ENCODE measurements at places on chromosomes 16 and 17. TPM values are rescaled to one million over a fixed set of nuclear protein-coding genes. Genes with fewer than 3 reads are reported as not detected.

DNA sequence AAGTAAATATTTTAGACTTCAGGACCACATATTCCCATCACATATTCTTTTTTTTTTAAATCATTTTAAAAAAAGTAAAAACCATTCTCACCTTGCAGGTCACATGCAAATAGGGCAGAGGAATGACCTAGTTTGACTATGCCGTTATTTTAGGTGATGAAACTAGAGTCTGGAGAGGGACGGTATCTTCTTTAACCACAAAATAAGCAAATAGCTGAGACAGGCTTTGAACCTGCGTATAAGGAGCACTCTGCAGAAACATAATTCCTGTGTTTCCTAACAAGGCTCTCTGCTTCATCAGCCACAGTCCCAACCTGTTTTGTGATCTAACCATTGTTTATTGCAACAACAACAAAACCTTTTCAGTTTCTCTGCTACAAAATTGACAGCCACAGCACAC, 121.5 kb downstream of the PCTP start:
- DNase-seq, result no peak

- no peak for DNase-seq
Measured at GRCh38 chr17:50892101-50892776, 26.1 kb upstream of the TOB1 start.

DNA sequence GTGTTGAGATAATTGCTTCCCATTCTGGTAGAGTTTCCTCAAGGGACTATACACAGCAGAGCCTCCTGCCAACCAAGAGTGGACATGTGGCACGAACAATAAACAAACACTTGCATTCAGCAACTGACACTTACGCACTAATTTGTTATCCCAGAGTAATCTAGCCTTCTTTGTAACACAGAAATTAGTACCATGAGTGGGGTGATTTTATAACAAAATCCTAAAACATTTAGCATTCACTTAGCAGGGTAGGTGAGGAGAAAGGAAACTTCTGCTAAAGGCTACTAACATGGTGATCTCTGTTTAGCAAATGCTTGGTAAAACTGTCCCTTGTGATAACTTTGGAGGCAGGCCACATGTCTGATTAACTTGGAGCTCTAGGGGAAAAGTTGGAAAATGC, 325.2 kb downstream of the HS3ST4 start:
- no peak for DNase-seq

- DNase-seq, result no peak
Measured at GRCh38 chr16:52076801-52077201, 470.1 kb downstream of the TOX3 start.

GRCh38 chr16:46996952-46997458, 23.5 kb upstream of the DNAJA2 start:
- DNase-seq, result no peak

DNA sequence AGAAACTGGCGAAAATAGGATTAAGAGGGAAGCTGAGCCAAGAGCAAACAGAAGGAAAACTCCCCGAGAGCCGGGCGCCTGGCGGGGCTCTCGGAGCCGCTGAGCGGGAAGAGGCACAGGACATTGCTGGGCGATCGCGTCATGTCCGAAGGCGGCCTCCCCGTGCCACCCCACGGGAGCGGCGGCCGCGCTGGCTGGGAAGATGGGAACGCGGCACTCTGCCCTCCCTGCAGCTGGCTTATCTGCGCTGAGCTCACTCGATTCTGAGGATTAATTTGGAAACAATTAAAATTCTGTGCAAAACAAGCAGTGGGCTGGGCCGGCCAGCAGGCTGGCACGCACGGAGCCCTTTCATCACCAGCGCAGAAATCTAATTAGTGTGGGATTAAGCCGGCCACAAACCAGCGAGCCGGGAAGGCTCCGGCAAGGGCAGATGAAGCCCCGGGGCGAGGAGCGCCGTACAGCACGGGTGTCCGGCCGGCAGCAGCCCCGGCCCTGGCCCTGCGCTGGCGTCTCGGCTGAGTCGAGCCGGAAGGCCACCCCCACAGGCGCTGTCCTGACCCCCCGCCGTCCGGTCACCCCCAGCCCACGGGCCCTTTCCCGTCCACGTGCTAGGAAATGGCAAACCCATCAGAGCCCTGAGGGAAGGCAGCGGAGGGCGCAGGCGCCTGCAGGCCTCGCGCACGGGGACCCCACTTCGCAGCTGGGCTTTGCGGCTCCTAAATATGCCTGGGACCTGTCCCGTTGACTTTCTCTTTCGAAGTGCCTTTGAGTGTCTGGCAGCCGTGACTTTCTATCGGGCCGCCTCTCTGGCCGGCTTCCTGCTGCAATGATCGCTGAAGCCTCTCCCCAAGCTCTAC, 37.9 kb downstream of the SOX8 start:
- DNase-seq, result peak; percentile 67

GRCh38 chr17:42120161-42120769, 902 bp downstream of the KAT2A start:
- DNase-seq, result no peak

DNA sequence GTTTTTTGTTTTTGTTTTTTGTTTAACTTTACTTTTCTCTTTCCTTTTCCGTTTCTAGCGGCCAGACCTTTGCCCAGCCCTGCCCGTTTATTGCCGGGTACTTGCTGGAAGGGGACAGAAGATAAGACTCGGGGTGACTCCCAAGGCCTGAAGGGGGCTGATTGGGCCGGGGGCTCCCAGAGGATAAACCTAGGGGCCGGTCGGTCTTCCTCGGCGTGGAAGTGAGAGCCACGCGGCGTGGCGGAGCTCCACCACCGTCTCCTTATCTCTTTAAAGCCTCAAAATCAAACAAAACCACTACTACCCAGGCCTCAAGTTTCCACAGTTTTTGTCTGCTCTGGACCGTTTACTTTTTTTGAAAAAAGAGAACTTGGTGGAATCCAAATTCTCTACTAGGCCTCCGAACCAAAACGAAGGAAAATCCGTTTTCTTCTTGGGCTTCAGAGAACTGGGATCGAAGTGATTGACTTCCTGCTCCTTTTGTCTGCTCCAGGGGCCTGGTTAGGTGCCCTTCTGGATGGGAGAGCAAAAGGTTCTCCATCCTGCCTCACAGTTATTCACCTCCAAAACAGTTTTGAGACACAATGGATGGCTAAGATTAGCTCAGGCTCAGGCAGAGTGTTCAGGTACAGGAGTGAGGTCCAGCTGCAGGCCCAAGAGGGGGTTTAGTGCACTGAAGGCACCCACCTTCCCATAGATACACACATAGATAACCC, 8.5 kb upstream of the HOXB9 start:
- no peak for DNase-seq

DNA sequence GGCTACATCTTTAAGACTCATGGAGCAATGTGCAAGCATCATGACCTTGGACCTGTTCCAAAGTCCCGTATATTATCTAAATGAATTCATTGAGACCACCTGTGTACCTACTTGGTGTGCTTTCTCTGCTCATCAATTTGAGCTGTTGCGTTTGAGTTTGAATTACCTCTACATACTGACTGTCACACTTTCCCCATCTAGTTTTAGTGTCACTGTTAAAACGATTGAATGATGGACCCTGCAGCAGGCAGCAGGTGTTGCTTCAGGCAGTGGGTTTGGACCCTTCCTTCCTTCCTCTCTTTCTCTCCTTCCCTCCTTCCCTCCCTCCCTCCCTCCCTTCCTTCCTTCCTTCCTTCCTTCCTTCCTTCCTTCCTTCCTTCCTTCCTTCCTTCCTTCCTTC, 33.9 kb upstream of the ZKSCAN2 start:
- no peak for DNase-seq

DNA sequence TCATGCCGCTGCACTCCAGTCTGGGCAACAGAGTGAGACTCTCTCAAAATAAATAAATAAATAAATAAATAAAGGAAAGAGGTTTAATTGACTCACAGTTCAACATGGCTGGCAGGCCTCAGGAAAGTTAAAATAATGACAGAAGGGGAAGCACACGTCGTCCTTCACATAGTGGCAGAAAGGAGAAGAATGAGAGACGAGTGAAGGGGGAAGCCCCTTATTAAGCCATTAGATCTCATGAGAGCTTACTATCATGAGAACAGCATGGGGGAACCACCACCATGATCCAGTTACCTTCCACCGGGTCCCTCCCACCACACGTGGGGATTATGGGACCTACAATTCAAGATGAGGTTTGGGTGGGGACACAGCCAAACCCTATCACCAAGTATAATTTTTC, 54.5 kb downstream of the PAFAH1B1 start:
- no peak for DNase-seq

DNA sequence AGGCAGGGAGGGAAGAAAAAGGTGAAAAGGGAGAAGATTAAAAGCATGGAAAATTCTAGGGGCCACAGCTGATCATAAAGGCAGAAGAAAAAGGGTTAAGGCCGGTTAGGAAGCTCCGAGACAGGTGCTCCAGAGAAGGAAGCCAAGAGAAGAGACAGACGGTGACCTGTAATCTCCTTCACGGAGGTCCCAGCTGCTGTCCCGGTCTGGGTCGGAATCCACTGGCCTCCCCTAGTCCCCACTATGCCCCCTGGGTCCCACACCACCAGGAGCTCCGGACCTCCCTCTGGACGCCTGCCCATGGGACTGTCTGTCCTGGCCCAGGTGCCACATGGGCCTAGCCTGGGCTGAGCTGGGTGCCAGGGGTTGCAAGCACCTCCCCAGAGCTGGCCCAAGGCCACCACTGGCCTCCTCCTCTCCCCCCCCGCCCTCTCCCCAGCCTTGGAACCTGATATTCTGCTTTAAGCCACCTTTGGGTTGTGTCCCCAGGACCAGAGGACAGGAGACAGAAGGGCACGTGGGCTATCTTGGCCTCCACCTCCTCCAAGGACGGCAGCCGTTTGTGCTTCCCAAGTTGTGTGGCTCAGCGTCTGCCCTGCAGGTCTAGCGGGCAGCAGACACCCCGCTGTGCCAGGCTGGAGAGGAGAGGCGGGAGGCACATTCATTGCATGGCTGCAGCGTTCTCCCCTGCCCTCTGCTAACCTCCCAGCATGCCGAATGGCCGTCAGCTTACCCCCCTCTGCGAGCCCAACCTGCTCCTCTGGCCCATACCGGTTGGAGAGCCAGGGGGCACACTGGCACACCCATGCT, 102.4 kb downstream of the ENGASE start:
- no peak for DNase-seq

DNA sequence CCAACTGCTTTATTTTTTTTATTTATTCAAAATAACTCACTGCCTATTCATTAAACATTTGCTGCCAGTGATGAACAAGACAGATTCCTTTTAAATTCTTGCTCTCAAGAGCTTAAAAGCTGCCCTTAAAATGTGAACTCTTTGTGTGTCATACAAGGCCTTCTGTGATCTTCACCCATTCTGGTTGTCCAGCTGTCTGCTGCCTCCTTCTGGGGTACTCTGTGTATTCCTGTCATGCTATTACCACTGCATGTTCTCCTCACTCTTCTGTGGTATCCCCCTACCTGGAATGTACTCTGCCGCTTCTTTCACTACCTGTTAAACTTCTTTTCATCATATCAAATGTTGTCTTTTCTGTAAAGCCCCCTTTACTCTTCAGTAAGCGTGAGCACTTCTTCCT, 165.8 kb downstream of the CHD9 start:
- DNase-seq, result no peak

DNA sequence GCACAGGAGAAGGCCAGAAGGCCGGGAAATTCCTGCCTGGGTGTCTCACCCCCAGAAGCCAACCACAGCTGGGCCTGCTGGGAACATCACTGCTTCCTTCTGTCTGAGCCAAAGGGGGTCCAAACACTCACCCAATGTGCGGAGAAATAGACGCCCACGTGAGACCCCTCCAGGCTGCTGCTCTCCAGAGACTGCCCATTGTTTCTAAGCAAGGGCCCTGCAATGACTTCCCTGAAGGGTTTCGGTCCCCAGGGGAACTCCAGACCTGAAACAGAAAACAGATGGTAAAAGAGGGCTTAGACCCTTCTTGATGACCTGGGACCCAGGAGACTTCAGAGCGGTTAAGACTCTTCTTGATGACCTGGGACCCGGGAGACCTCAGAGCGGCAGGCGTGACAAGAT, 41.3 kb downstream of the MRM3 start:
- no peak for DNase-seq

DNA sequence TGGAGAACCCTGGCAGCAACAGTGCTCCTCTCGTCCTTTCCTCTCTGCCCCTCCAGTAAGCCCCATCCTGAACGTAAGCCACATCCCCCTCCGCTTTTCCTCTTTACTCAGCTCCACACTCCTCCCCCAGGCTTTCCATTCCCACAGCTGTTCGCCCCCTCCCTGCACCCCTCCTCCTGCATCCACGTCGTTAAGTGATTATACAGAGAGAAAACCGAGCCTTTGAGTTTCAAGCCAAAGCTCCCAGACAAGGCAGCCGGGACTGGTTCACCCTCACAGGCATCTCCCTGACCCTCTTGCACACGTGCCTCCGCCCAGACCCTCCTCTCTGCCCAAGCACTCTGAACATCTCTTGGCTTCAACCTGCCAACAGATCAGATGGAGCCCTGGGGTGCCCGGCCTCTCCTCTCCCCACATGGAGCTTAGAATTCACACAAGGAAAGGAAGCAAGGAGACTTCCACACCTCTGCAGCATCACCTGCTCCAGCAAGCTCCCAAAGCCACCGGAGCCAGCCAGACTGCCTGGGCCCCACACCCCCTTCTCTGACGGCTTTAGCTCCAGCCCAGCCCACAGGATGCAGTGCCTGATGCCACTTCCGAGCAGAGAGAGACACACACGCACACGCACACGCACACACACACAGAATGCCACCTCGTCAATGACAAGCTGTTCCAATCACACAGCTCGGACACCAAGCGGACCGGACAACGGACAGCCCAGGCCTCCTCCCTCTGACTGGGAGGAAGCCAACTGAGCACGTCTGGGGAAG, 99.9 kb upstream of the CCL2 start:
- peak; percentile 32 for DNase-seq

DNA sequence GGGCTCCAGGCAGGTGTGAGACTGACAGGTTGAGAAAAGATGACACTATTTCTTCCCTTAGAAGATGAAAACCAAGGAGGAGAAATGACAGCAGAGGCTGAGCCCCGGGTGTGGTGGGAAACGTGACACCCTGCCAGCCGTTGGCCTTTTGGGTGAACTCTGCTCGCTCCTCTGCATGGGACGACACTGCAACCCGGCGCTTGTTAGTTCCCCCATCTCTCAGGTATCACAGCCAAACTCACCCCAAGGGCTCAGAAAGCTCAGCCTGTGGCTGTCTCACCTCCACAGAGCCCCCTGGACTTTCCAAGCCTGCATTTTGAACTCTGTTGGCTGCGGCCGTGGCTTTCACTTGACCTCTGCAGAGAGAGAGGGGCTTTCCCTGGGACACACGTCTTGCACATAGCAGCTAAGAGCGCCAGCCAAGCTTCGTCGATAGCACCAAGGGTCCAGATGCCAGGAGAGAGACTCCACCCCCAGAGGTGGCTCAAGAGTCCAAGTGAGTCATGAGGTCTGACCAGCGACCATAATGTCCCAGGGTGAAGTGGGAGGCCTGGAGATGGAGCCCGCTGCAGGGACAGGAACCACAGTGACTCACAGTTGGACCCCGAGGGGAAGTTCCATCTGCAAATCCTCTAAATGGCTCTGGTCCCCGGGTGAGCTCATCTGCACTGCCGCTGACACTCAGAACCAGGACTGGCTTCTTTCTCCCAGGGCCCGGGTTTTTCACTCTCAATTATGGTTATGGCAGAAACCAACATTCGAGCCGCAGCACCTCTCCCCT, 301.9 kb downstream of the SOX9 start:
- DNase-seq, result no peak

- DNase-seq, result no peak
Measured at GRCh38 chr17:34221411-34221810, 33.7 kb upstream of the CCL2 start.

GRCh38 chr17:79478051-79478461, 132.8 kb downstream of the RBFOX3 start:
- no peak for DNase-seq

- no peak for DNase-seq
Measured at GRCh38 chr16:69293401-69293800, 17.7 kb upstream of the VPS4A start.

ZNF469 gene
- 5.9 TPM for polyA plus RNA-seq

MYL11 gene
- polyA plus RNA-seq, result 9,565 TPM

DNAAF8 gene
- polyA plus RNA-seq, result 1.1 TPM

ABCA6 gene
- polyA plus RNA-seq, result 12.0 TPM

TEKT5 gene
- not detected for polyA plus RNA-seq

GNPTG gene
- polyA plus RNA-seq, result 40.6 TPM

CD300A gene
- polyA plus RNA-seq, result 2.2 TPM
